GM12878 (cell line): ENCODE measurements at places on chromosomes 4 and X. TPM values are rescaled to one million over a fixed set of nuclear protein-coding genes. Genes with fewer than 3 reads are reported as not detected.

GRCh38 chr4:1414831-1415680 lies 8.8 kb upstream of the NKX1-1 start:
- no peak for DNase-seq
- H3K27ac ChIP-seq: no peak overlapping the region

GRCh38 chr4:53974561-53974960 lies 89.8 kb downstream of the CHIC2 start:
- no peak overlapping the region for H3K4me3 ChIP-seq
- no peak for DNase-seq
- no peaks in the 10 kb centered on the region for H3K27me3 ChIP-seq
- no peaks in the 10 kb centered on the region for H3K4me1 ChIP-seq
- H3K36me3 ChIP-seq: no peaks in the 10 kb centered on the region

- H3K4me1 ChIP-seq: peaks cover 63% of the 10 kb centered on the region
- peak overlapping the region; percentile 48; the same call in 1 of the 2 replicates for H3K4me3 ChIP-seq
- H3K27ac ChIP-seq: peak overlapping the region; percentile 94
- peak; percentile 87 for DNase-seq
- peaks cover 20% of the 10 kb centered on the region; the same call in 1 of the 2 replicates for H3K36me3 ChIP-seq
Observed at GRCh38 chr4:99847362-99847976, 30.8 kb downstream of the DAPP1 start.

- no peaks in the 10 kb centered on the region for H3K27me3 ChIP-seq
- DNase-seq: no peak
- no peak overlapping the region for H3K4me3 ChIP-seq
- H3K27ac ChIP-seq: no peak overlapping the region
- H3K36me3 ChIP-seq: no peaks in the 10 kb centered on the region
- H3K4me1 ChIP-seq: no peaks in the 10 kb centered on the region
Observed at GRCh38 chrX:31423609-31424189, 351.9 kb upstream of the FTHL17 start.

DNA sequence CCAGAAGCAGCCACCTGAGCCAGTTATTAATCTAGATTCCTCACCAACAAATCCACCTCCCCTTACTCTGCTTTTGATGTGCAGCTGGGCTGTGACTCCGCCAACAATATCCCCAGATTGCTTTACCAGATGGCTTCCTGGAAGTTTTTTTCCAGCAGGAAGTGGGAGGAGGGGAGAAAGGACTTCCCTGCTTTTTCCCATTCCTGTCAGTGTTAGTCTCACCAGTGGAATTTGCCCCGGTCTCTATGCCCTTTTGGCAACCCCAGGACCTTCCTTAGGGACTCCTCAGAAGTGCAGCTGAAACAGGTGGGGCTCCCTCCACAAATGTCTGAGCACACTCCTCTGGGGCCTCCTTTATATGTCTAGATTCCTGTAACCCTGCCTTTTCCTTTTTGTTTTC lies 465.2 kb upstream of the IGFBP7 start:
- H3K4me1 ChIP-seq: no peaks in the 10 kb centered on the region
- no peak overlapping the region for H3K27ac ChIP-seq
- no peak overlapping the region for H3K4me3 ChIP-seq
- no peaks in the 10 kb centered on the region for H3K36me3 ChIP-seq
- no peak for DNase-seq
- no peaks in the 10 kb centered on the region for H3K27me3 ChIP-seq

DNA sequence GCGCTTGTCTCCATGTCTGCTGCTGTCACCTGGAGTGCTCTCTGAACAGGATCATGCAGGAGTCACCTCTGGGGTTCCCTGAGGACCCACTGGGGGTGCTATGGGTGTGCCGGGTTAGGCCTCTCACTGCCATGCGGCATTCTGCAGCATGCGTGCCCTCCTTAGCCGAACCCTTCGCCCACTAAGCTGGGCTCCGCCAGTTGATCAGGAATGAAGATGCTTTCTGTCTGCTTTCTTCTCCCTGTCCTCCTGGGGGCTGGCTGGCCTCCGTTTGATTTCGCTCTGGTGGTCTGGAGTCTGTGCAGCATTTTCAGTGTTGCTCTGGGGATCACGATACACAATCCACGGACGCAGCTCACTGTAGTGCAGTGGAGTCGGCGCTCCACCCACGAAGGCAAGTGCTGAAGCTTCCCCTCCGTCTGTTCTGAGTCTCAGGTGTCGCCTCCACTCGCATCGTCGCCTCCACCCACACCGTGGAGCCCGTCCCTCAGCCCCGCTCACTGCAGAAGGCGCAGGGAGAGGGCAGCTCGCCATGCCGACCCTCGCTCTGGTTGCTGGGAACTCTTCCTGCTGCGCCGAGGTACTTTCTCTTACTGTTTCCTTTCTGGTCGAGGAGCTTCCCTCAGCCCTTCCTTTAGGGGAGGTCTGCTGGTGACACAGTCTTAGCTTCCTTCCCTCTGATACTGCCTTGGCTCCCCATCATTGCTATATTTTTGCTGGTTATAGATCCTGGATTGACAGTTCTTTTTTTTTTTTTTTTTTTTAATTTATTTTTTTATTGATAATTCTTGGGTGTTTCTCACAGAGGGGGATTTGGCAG lies 29.2 kb downstream of the LETM1 start:
- H3K27me3 ChIP-seq: no peaks in the 10 kb centered on the region
- DNase-seq: no peak
- H3K36me3 ChIP-seq: peaks cover 12% of the 10 kb centered on the region; the same call in 1 of the 2 replicates
- H3K27ac ChIP-seq: no peak overlapping the region

DNA sequence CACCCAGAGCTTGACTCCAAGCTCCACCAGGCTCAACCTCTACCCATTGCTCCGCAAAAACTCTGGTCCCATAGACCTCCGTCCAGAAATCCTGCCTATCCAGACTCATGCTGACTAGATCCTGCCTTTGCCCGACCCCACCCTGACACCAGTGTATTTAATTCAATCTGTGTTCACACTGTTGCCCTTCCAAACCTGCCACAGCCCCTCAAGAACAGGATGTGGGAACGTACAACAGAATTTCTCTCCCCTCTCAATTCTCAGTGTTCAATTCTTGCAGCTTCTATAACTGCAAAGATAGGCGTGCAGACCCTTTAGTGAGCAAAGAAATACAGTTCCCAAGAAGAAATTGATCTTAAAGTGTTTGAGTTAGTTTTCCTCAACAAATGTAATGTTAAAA lies 154.2 kb upstream of the FRG1 start:
- H3K4me1 ChIP-seq: no peaks in the 10 kb centered on the region
- no peaks in the 10 kb centered on the region for H3K36me3 ChIP-seq
- H3K27me3 ChIP-seq: no peaks in the 10 kb centered on the region
- no peak overlapping the region for H3K27ac ChIP-seq

GRCh38 chrX:50081282-50081889 lies 119.4 kb downstream of the AKAP4 start:
- H3K4me1 ChIP-seq: no peaks in the 10 kb centered on the region
- DNase-seq: no peak
- H3K27ac ChIP-seq: no peak overlapping the region

DNA sequence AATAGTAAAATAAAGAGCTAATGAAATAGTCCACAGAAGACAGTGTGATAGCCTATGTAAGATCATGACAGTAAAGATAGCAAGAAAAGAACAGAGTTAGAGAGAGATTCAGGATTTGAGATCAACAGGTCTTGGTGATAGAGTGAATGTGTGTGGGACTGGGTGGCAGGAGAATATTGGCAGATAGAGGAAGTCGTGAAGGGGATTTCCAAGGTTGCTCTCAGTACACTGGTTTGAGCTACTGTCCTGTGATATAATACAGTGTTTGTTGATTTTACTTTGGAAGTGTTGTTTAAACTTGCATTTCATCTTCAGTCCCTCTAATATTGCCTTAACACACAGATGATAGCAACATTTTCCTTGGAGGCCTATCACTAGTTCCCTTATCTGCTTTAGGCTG lies 44.1 kb downstream of the DTHD1 start:
- peaks cover 57% of the 10 kb centered on the region for H3K4me1 ChIP-seq
- DNase-seq: peak; percentile 59
- peak overlapping the region; percentile 93 for H3K27ac ChIP-seq
- no peaks in the 10 kb centered on the region for H3K36me3 ChIP-seq
- H3K27me3 ChIP-seq: no peaks in the 10 kb centered on the region

GRCh38 chr4:72394012-72394663 lies 174.9 kb downstream of the ADAMTS3 start:
- no peaks in the 10 kb centered on the region for H3K27me3 ChIP-seq
- H3K36me3 ChIP-seq: no peaks in the 10 kb centered on the region
- H3K4me1 ChIP-seq: no peaks in the 10 kb centered on the region
- H3K4me3 ChIP-seq: no peak overlapping the region
- no peak for DNase-seq

GRCh38 chr4:161285461-161285860 lies 878.3 kb downstream of the FSTL5 start:
- no peak for DNase-seq
- no peak overlapping the region for H3K27ac ChIP-seq
- no peaks in the 10 kb centered on the region for H3K36me3 ChIP-seq
- H3K27me3 ChIP-seq: no peaks in the 10 kb centered on the region

DNA sequence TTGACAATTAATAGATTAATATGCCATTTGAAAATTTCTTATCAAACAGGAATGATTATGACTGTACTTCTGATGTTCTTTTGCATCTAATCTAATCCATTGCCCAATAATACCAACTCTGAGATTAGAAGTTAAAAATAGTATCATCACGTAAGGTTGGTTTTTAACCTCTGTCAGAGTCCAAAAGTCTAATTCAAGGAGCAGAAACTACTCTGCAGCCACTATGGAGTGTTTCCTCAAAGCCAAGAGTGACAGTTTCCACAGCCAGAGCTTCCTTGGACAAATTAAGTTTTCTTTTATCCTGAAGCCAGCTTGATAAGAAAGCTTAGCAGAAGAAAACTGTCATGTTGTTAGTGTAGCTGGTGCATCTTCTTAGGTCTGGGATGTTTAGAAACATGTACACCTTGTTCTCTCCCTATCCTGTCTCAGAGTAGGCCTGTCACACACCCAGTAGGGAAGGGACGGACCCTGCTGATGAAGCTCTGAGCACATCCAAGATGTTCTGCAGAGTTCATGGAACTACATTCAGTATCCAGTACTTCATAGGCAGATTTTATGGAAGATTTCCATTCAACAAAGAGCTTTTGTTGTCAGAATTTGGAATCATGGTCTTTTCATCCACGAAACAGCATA lies 20.4 kb upstream of the PI4K2B start:
- DNase-seq: no peak
- no peak overlapping the region for H3K27ac ChIP-seq
- no peaks in the 10 kb centered on the region for H3K27me3 ChIP-seq
- no peak overlapping the region for H3K4me3 ChIP-seq
- no peaks in the 10 kb centered on the region for H3K36me3 ChIP-seq

GRCh38 chrX:66676413-66676812 lies 37.5 kb upstream of the EDA2R start:
- H3K36me3 ChIP-seq: no peaks in the 10 kb centered on the region
- H3K27me3 ChIP-seq: no peaks in the 10 kb centered on the region
- no peak for DNase-seq

GRCh38 chr4:102593147-102593546 lies 92.0 kb downstream of the NFKB1 start:
- H3K4me3 ChIP-seq: no peak overlapping the region
- H3K4me1 ChIP-seq: peaks cover 7% of the 10 kb centered on the region; the same call in 1 of the 2 replicates
- no peak for DNase-seq
- H3K36me3 ChIP-seq: peaks cover 33% of the 10 kb centered on the region
- H3K27me3 ChIP-seq: no peaks in the 10 kb centered on the region

- H3K27me3 ChIP-seq: no peaks in the 10 kb centered on the region
- H3K36me3 ChIP-seq: peaks cover 3% of the 10 kb centered on the region
- no peak overlapping the region for H3K4me3 ChIP-seq
- no peak overlapping the region for H3K27ac ChIP-seq
Observed at GRCh38 chr4:4559596-4559995, 17.7 kb upstream of the STX18 start.

DNA sequence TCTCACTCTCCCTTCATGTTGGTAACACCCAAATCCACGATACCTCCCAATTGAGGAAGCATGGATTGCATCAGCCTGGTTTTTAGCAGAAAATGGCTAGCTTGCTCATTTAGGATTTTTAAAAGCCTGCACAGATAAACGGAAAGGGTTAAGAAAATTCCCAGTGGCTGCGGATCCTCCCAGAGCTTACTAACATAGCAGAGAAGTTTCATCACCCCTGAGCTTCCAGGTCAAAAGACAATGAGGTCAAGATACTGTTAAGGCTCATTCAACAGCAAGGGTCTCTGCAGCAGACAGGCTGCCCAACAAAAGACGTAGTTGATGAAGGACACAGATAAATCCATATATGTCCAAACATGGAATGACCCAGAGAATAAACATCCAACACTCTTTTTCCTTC lies 220.2 kb downstream of the ASMT start:
- H3K27me3 ChIP-seq: no peaks in the 10 kb centered on the region
- H3K36me3 ChIP-seq: no peaks in the 10 kb centered on the region
- H3K4me3 ChIP-seq: no peak overlapping the region
- no peak for DNase-seq

- no peaks in the 10 kb centered on the region for H3K4me1 ChIP-seq
- H3K36me3 ChIP-seq: no peaks in the 10 kb centered on the region
- no peak overlapping the region for H3K27ac ChIP-seq
Observed at GRCh38 chrX:111337067-111337637, 66.9 kb upstream of the CAPN6 start.

- no peaks in the 10 kb centered on the region for H3K4me1 ChIP-seq
- H3K36me3 ChIP-seq: no peaks in the 10 kb centered on the region
- no peaks in the 10 kb centered on the region for H3K27me3 ChIP-seq
- no peak for DNase-seq
- H3K4me3 ChIP-seq: no peak overlapping the region
Observed at GRCh38 chrX:81261576-81261975, 59.7 kb downstream of the SH3BGRL start.

DNA sequence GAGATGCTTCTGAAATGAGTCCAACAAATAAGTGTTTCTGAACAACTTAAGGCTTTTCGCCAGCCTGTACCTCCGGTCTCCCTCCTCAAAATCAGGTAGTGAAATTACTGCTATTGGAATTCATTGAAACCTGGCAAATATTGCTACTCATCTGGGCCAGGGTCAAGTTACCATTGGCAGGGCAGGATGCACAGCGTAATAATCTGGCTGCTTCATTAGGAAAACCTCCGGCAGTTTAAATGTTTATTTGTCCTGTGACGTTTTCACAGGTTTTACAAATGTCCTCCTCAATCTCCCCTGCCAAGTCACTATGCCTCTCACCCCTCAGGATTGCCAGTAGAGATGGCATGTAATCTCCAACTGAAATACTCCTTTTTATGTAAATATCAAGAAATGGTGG lies 92.6 kb upstream of the KDR start:
- H3K27ac ChIP-seq: no peak overlapping the region
- H3K36me3 ChIP-seq: no peaks in the 10 kb centered on the region
- no peaks in the 10 kb centered on the region for H3K4me1 ChIP-seq
- H3K4me3 ChIP-seq: no peak overlapping the region
- no peaks in the 10 kb centered on the region for H3K27me3 ChIP-seq

- H3K4me3 ChIP-seq: no peak overlapping the region
- no peaks in the 10 kb centered on the region for H3K27me3 ChIP-seq
- no peaks in the 10 kb centered on the region for H3K4me1 ChIP-seq
- H3K36me3 ChIP-seq: no peaks in the 10 kb centered on the region
- no peak for DNase-seq
Observed at GRCh38 chr4:38284294-38285030, 324.3 kb downstream of the PTTG2 start.

Gene TEX13D
- polyA plus RNA-seq: 0.14 and 0.36 TPM in 2 replicates

Gene ADGRG4
- not detected in 2 replicates for polyA plus RNA-seq

Gene CFAP99
- not detected in 2 replicates for polyA plus RNA-seq

Gene IL2
- polyA plus RNA-seq: not detected in 2 replicates

Gene BTC
- not detected in 2 replicates for polyA plus RNA-seq

Gene ADGRA3
- 0.46 and 0.98 TPM in 2 replicates for polyA plus RNA-seq

Gene F11
- not detected in 2 replicates for polyA plus RNA-seq

Gene FOXR2
- polyA plus RNA-seq: not detected in 2 replicates

Gene NR0B1
- not detected in 2 replicates for polyA plus RNA-seq

Gene CLCN3
- 8.8 and 11.3 TPM in 2 replicates for polyA plus RNA-seq

Gene TMSB15B
- polyA plus RNA-seq: 27.5 and 31.1 TPM in 2 replicates

Gene TEX13C
- not detected in 2 replicates for polyA plus RNA-seq

Gene ANK2
- 3.0 and 3.1 TPM in 2 replicates for polyA plus RNA-seq

Gene RADX
- polyA plus RNA-seq: 11.4 and 12.3 TPM in 2 replicates

Gene ATP2B3
- polyA plus RNA-seq: not detected in 2 replicates
